ENCODE measurements at places on chromosomes 12 and 14.

DNA sequence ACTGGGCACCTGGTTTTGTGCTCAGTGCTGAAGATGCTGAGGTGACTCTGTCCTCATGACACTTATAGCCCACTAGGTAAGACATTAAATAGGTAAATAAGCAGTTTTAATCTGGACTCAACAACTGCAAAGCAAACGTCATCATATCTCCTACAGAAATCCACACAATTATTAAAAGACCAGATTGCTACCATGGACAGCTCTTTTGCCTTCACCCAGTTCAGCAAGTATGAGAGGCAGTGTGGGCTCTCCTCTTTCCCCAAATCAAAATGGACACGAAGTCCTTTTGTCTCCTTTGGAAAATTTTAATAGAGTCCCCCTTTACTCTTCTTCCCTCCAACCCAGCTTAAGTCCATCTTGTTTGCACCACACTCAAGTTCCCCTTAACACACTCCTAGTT lies 171.1 kb downstream of the RPAP3 start:
- DNase-seq, result no peak

DNA sequence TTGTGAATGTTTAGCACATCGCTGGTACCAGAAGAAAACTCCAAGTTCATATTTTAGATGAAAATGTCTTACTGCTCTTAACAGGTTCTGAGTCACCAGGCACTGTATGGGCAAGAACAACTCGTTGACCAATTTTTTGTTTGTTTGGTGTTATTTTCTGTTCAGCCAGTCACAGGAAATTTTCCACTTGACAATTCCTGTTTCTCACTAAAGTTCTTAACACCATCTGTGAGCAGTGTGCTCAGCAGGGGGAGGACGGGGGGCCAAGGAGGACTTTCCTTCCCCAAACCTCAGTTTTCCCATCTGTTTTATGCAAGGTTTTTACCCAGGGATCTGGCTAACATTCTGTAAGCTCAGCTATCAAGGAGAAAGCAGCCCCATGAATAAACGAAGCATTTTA lies 3.0 kb downstream of the NUAK1 start:
- DNase-seq, result no peak

GRCh38 chr14:54674046-54674741 lies 107.3 kb downstream of the SAMD4A start:
- DNase-seq, result no peak

GRCh38 chr12:120922279-120922678 lies 18.1 kb upstream of the SPPL3 start:
- DNase-seq, result no peak

GRCh38 chr14:39033371-39033770 lies 69.7 kb downstream of the SEC23A start:
- no peak for DNase-seq

- no peak for DNase-seq
Observed at GRCh38 chr12:111759991-111760390, 6.7 kb upstream of the ALDH2 start.

DNA sequence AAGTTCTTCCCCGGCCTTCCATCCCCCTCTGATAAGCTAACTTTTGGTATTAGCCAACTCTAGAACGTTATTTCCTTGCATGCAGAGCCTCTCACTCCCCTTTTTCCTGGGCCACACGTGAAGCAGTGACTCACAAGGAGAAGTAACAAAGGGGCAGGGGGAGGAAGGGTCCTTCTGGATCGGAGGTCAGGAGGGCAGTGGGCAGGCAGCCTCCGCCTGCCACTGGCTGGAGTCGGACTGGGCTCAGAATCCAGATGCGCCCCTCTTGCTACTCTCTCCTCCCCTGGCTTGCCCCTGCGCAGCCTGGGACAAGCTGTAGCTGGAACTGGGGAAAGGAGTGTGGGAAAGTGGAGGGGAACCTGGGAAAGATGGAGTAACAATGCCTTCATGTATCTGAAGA lies 55.0 kb downstream of the TPCN1 start:
- no peak for DNase-seq

GRCh38 chr14:102795060-102795925 lies 18.0 kb downstream of the TRAF3 start:
- no peak for DNase-seq

- DNase-seq, result no peak
Observed at GRCh38 chr12:111642681-111643426, 42.9 kb downstream of the BRAP start.

DNA sequence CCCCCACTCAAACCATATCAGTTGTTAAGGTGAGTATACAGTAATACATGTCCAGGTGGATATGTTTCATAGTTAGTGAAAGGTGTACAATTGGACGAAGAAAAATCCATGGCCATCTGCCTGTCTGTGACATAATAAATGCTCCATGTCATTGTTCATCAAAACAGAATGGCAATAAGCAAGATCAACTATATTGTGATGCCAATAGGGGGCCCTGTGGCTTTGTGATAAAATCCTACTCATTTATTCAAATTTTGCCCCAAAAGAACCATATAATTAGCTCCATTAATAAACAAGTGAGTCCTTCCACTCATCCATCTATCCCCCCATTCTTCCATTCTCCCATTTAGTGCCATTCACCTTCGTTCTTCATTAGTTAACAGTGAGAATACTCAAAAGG lies 102.0 kb downstream of the MGST1 start:
- DNase-seq, result no peak

DNA sequence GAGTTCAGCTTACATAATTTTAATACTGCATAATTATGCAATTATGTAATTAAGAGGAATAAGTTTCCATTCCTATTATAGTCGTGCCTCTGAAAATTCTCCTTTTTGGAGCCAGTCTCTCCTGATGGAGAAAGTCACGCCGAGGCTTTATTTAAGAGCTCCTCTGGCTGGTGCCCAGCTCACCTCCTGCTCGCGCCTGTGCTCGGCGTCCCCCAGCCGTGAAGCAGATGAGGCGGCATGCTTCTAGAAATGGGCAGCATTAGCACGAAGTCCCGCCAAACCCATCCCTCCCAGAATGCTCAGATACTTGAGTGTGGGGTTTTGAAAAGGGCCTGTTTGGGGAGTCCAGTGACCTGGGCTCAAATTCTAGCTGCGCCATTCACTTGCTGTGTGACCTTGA lies 153.0 kb downstream of the PHETA1 start:
- DNase-seq, result no peak

- DNase-seq, result no peak
Observed at GRCh38 chr12:56374726-56375597, 12.3 kb upstream of the APOF start.

DNA sequence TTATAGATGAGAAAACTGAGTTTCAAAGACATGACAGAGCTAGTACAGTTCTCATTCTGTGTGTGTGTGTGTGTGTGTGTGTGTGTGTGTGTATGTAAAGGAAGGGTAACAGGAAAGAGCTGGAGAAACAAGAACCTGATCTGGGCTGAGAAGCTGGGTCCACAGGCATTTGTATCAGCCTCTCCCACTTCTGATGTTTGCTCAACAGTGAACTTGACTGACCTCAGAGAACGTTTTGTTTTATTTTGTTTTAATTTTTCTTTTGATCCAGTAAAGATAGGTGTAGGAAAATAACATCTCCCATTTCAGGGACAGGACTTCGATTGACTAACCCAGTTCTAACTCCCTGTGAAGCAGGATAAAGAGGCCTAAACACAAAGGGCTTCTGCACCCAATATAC lies 85.4 kb downstream of the STXBP6 start:
- DNase-seq, result no peak

DNA sequence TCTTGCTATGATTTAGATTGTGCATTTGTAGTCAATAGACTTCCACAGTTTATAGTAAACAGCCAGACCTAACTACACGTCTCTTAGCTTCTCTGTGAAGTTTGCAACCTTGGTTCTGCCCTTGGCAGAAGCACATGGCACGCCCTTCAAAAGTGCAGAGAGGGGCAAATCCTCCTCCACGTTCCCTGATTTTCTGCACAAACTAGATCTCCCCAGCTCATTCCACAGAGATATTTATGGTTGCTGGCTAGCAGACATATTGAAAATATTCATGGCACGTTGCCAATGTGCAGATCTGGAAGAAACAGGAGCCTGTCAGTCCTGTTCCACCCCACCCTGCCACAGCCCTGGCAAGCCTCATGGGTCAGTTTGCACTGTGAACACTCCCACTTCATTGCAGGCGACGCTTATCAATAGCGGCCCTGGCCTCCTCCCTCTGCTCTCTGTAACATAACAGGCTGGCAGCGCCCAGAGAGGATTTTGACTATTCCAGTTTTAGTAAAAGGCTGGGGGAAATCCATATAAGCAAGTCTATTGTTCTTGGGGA lies 6.5 kb upstream of the LGALS3 start:
- DNase-seq, result no peak

GRCh38 chr14:73612339-73613045 lies at the start of gene ACOT6:
Gene ACOT6, plus strand, starts transcription at chr14:73612517. Its CDS starts 55 bp downstream, at chr14:73612572.
- DNase-seq, result peak; percentile 32

DNA sequence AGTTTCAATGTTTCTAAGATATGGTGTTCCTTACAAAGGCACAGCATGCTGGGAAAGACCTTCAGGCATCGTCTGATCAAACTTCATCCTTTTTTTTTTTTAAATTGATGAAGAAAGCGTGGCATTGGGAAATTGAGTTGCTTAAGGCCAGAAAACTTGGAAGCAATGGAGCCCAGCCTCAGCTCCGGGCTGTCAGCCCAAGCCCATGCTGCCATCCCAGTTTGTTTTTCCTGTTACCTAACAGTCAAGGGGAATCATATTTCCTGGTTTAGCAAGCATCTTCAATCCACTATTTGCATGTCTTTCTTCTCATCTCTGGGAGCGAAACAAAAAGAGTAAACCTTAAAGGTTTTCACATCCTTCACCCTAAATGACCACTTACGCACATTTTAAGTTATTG lies 200.2 kb downstream of the CHST11 start:
- no peak for DNase-seq

GRCh38 chr14:58152014-58152857 lies at the start of gene ARMH4:
Gene ARMH4, minus strand, starts transcription at chr14:58152213. Its CDS starts 12,855 bp downstream, at chr14:58139358.
- peak; percentile 70 for DNase-seq

GRCh38 chr12:69094606-69095216 lies 144.7 kb upstream of the CPSF6 start:
- no peak for DNase-seq

GRCh38 chr12:7339675-7340074 lies 35.8 kb downstream of the ACSM4 start:
- no peak for DNase-seq

GRCh38 chr14:82855912-82856391 lies 1322.3 kb upstream of the SEL1L start:
- no peak for DNase-seq

DNA sequence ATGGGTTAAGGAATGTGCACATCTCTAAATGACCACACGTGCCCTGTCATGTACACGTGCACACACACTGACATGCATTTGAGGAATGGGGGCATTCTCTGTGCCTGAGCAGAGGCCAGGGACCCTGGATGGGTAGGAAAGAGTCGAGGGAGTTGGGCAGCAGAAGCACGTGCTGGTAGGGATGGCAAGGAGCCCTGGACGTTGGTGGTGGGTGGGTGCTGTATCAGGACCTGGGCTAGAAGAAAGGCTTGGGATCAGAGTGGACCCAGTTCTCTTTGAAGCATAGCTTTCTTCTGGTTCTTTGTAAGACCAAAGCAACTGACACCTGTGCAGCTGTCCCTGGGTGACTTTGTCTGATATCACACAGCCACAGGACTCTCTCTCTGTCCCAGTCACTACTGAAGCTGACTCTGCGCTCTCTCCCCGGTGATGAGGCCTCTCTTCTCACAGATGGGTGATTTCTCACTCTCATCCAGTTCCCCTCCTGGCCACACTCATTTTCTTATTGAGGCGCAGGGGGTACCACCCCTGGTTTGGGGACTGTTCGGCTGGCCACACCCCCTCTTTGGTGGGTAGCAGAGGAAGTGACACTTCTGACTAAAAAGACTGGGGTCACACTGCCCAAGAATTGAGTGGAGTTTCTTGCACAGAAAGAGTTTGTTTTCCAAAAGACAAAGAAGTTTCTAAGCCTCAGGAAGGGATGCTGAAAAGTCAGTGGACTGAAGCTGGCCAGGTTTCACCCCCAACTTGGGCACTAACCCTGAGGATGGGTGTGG lies 171.7 kb upstream of the RTL1 start:
- no peak for DNase-seq
